ENCODE measurements at places on chromosomes 4 and X.

DNA sequence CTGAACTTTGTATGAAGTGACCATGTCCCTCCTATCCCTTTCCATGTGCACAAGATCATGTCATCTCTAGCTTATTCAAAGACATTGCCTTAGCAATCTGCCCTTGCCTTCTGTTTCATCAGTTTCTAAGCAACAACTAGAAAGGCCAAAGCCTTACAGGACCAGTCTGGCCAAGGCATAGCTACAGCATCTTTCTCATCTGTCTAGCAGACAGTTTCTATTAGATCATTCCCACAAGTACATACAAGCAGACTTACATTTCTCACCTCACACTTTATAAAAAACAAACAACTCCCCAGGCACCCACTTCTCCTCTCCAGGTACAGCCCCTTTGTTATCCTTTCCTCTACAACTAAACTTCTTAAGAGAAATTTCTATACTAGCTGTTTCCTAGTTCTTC, 188.7 kb upstream of the AADAT start:
- no peak for DNase-seq

DNA sequence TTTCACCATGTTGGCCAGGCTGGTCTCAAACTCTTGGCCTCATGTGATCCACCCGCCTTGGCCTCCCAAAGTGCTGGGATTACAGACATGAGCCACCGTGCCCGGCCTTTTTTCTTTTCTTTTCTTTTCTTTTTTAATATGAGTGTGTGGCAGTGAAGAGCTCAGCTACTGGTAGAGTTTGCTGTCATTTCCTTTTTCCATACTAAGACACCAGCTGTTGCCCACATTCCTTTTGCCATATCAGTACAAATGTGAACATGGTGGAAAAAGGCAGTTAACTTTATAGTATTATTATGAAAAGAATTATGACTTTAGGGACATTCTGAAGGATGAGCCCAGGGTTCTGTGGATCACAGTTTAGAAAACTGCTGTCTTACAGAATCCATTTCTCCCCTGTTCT, 69.8 kb downstream of the EGF start:
- DNase-seq, result no peak

DNA sequence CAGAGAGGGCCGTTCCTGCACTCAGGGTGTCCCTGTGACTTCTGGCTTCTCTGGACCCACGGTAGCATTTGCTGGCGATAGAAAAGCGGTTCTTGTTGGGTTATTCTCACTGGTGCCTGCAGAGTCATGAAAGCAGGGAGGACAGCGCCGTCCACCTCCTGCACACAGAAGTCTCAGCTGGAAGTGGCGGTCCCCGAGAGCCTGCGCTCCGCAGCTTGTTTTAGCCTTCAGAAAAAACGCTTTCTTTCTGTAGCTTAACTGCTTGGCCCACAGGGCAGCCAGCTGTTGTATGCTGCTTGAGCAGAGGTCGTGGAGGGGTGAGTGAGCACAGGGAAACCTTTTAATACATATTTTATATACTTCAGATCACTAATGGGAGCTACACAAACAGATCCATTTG, 400.7 kb upstream of the FAT1 start:
- no peak for DNase-seq

GRCh38 chrX:85922821-85923220, 124.5 kb downstream of the CHM start:
- DNase-seq, result no peak

GRCh38 chr4:169664615-169665014, 44.2 kb downstream of the CLCN3 start:
- DNase-seq, result no peak

DNA sequence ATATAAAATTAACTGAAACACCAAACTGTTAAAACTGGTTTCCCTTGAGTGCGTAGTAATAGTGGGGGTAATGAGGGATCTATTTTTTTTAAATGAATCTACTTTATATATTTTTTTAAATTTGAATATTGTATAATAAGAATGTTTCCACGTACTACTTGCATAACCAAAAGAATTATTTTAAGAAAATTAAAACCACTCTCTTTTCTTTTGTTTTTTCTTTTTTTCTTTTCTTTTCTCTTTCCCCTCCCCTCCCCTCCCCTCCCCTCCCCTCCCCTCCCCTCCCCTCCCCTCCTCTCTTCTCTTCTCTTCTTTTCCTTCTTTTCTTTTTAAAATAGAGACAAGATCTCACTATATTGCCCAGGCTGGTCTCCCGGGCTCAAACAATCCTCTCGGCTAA, 166.9 kb upstream of the MID1 start:
- DNase-seq, result no peak

- DNase-seq, result no peak
These were observed 335.0 kb upstream of the TENM3 start for GRCh38 chr4:181908168-181908567.

DNA sequence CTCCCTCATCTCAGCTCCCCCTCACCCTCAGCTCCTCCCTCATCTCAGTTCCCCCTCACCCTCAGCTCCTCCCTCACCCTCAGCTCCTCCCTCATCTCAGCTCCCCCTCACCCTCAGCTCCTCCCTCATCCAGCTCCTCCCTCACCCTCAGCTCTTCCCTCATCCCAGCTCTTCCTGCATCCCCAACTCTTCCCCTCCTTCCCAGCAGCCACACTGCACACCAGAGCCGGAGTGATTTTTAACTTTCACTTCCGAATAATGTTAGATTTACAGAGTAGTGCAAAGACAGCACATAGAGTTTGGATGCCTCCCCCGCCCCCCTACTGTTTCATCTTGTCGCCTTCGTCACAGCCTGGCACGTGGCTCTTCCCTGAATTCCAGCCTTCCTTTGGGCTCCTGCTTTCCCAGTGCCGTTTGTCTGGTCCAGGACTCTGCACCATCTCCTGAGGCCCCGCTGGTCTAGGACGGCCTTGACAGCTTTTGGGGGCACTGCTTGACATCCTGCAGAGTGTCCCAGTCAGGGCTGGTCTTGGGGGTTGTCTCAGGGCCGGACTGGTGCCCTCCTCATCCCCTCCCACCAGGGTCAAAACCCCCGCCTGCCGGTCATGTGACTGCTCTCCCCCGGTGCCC, 110.2 kb downstream of the FAM53A start:
- DNase-seq, result no peak

- DNase-seq, result no peak
These were observed 620.6 kb upstream of the GNPDA2 start for GRCh38 chr4:45346816-45347435.

GRCh38 chr4:108351791-108352190, 183.1 kb upstream of the LEF1 start:
- no peak for DNase-seq

GRCh38 chr4:123995936-123996335, 599.3 kb downstream of the SPRY1 start:
- DNase-seq, result no peak

DNA sequence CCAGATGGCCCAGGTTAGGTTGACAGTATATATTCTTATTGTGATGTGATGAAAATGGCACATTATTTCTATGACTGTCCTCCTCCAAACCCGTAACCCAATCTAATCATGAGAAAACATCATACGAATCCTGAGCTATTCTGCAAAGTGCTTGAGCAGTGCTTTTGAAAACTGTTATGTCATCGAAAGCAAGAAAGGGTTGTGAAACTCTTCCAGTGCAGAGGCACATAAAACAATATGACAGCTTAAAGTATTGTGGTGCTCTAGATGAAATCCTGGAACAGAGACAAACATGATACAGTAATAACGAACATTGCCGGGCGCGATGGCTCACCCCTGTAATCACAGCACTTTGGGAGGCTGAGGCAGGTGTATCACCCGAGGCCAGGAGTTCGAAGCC, 1648.0 kb downstream of the STIM2 start:
- DNase-seq, result no peak

DNA sequence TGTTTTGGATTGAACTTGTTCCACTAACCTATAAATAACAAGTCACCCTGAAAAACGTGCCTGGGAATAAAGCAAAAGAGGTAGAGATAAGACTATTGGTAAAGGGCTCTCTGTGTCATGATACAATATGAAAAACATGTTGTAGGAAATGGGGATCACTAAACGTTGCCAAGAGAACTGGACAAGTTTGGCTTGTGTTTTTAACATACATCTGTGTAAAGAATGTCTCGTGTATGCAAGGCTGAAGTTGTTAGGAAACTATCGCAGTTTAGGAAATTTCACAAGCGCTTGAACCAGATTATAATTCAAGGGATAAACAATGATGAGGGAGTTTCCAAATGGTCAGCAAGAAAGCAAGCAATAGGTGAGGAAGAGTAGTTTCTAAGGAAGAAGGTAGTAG, 655.8 kb downstream of the PCDH7 start:
- no peak for DNase-seq

- no peak for DNase-seq
These were observed 34.4 kb downstream of the INTU start for GRCh38 chr4:127667116-127667515.

Data from KG1 (cell line).